D721Med (cell line): ENCODE measurements at places on chromosomes 5 and 9.

- no peak for DNase-seq
These were observed 30.8 kb downstream of the MTAP start for GRCh38 chr9:21833090-21833801.

- no peak for DNase-seq
These were observed 452.9 kb upstream of the ZNF608 start for GRCh38 chr5:125199373-125199772.

DNA sequence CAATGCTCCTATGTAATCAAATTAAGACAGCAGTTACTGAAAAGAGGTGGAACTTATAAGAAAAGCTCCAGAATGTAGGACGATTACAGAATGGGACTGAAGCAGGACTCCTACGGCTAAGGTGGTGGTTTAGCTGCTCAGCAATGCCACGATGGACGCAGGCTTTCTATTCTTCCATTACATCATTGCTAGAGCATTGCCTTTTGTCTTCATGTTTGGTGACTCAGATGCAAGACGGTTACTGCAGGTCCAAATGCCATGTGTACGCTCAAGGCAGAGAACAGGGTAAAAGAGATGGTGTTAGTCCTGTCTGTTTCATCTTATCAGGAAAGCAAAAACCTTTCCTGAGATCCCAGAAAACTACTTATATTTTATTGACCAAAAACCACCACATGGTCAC is 255.1 kb downstream of the ZSWIM6 start:
- no peak for DNase-seq

DNA sequence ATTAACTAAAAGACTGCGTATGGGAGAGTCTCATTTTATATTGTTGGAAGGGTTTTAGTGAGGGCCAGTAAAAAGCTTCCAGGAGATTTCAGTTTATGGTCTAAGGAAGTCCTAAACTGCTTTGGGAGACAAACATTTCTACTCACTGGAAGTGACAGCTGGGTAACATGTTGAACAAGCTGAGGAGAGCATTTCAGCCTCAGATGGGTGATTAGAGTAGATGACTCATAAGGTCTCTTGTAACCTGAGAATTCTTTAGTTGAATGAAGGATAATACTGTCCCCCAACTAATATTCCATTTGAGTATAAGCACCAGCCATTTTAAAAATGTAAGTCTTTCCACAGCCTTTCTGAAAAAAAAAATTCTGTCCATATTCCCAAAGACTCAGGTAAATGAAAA is 218.0 kb upstream of the C9orf72 start:
- no peak for DNase-seq

GRCh38 chr5:39201160-39201780 is 18.1 kb downstream of the FYB1 start:
- DNase-seq: no peak
